ENCODE measurements at places on chromosomes 5 and 9.

DNA sequence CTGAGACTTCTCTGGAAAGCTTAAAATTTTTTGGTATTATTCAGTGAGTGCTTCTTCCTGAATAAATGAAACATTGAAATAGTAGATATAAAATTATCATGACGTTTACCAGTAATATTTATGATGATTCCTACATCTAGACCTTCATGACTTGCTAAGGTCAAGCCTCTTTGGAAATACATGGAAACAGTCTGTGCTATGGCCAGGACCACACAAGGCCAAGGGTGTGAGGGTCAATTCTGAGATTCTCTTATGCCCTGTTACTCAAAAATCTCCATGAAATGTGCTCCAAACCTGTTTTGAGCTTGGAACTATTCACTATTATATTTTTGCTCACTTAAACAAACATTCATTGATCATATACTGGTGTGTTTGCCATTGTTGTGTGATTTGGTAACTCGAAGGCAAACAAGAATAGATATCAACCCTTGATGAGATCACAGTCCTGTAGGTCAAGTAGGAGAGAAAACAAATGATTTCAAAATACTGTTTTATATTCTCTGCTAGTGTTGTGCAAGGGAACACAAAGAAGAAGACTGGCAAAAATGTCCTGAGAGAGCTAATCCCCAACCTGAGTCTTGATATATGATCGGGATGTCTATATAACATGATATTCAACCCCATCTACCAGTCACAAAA, 1254.9 kb upstream of the DMAC1 start:
- H3K4me3 ChIP-seq, result no peak overlapping the region
- no peaks in the 10 kb centered on the region for H3K27me3 ChIP-seq
- H3K4me1 ChIP-seq, result no peaks in the 10 kb centered on the region
- DNase-seq, result no peak
- H3K27ac ChIP-seq, result no peak overlapping the region

DNA sequence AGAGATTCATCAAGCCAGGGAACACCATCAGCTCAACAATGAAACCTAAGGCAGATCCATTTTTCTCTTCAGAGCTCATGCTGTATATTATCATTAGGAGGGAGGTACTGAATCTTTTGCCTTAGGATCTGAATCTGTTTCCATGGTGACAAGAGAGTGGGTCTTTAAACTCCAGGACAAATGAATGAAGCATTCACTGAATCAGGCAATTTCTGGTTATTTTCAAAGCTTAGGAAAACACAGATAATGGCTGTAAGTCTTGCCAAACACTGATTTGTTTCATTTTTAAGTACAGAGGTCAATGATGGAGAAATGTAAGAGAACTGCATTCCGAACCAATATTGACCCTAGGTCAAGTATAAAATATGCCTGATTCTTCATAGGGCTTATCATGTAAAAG, 84.9 kb downstream of the GNA14 start:
- no peaks in the 10 kb centered on the region for H3K36me3 ChIP-seq
- no peaks in the 10 kb centered on the region for H3K27me3 ChIP-seq
- H3K4me1 ChIP-seq, result no peaks in the 10 kb centered on the region
- no peak overlapping the region for H3K27ac ChIP-seq
- H3K4me3 ChIP-seq, result no peak overlapping the region

DNA sequence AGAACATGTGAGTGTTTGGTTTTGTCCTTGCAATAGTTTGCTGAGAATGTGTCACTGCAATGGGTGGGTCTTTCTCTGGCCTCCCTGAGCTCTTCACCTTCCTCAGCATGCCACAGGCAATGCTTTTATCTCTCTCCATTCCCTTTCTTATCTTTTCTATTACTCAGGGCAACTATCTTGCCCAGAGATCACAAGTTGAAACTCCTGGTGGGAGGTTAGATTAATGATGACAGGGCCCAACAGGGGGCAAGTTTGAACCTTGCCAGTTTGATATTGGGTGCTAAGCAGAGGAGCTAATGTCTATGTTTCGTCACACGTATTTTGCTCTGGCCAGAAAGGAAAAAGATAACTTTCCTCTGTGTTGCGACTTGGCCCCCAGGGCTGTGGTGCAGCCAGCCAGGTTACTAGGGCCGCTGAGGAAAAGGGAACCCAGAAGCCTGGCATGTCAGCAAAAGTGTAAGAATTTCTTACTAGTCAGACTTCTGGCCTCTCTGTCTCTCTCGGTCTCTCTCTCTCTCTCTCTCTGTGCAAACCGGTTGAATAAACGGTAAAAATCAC, 299.3 kb upstream of the POU5F2 start:
- no peak overlapping the region for H3K27ac ChIP-seq
- no peaks in the 10 kb centered on the region for H3K27me3 ChIP-seq
- no peak overlapping the region for H3K4me3 ChIP-seq
- H3K36me3 ChIP-seq, result no peaks in the 10 kb centered on the region
- no peaks in the 10 kb centered on the region for H3K4me1 ChIP-seq

DNA sequence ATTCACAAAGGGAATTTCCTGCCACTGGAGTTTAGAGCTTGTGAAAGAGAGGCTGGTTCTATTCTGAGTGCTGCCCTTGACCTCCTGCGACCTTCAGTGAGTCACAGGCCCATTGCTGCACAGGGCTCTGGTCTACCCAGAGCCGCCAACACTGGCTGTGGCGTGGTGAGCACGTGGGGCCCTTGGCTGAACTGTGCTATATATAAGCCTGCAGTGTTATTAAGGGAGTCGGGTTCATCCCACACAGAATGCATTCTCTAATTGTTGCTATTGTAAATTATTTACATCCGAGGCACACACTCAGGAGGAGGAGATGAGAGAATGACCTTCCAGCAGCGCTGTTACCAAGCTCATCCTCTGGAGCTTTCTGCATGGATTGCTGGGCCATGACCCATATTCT, 47.1 kb downstream of the BRINP1 start:
- no peak overlapping the region for H3K27ac ChIP-seq
- no peak overlapping the region for H3K4me3 ChIP-seq
- no peaks in the 10 kb centered on the region for H3K27me3 ChIP-seq
- no peak for DNase-seq
- H3K4me1 ChIP-seq, result no peaks in the 10 kb centered on the region
- no peaks in the 10 kb centered on the region for H3K36me3 ChIP-seq

DNA sequence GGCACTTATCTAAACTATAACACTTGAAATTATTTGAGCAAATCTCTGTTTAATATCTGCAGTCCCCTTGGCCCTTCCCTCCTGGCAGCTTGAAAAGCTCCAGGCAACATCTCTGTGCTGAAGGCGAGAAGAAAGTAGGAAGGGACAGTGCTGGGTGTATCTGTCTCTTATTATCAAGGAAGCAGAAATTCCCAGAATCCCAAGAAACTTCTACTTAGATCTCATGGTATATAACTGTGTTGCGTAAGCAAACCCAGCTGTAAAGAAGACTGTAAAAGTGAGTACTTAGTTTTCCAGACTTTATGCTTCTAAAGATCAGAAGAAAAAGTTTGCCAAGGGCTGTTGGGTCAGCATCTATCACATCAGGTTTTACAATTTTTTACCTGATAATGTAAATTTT, 1869.8 kb downstream of the MAT2B start:
- no peaks in the 10 kb centered on the region for H3K27me3 ChIP-seq
- H3K4me1 ChIP-seq, result no peaks in the 10 kb centered on the region
- DNase-seq, result no peak
- H3K36me3 ChIP-seq, result no peaks in the 10 kb centered on the region
- H3K27ac ChIP-seq, result no peak overlapping the region

- H3K27me3 ChIP-seq, result no peaks in the 10 kb centered on the region
- no peaks in the 10 kb centered on the region for H3K36me3 ChIP-seq
Observed at GRCh38 chr5:150783422-150783928, 4.9 kb downstream of the SMIM3 start.

- H3K27me3 ChIP-seq, result no peaks in the 10 kb centered on the region
- DNase-seq, result no peak
Observed at GRCh38 chr5:14035859-14036503, 91.5 kb upstream of the DNAH5 start.

GRCh38 chr9:34578241-34579103, 11.1 kb downstream of the CNTFR start:
- DNase-seq, result no peak
- no peaks in the 10 kb centered on the region for H3K36me3 ChIP-seq
- peaks cover 23% of the 10 kb centered on the region for H3K27me3 ChIP-seq
- H3K4me1 ChIP-seq, result peaks cover 6% of the 10 kb centered on the region
- H3K4me3 ChIP-seq, result no peak overlapping the region

- no peak overlapping the region for H3K27ac ChIP-seq
- DNase-seq, result no peak
- no peaks in the 10 kb centered on the region for H3K4me1 ChIP-seq
- no peak overlapping the region for H3K4me3 ChIP-seq
- H3K27me3 ChIP-seq, result no peaks in the 10 kb centered on the region
Observed at GRCh38 chr5:82208371-82208770, 69.8 kb downstream of the RPS23 start.

DNA sequence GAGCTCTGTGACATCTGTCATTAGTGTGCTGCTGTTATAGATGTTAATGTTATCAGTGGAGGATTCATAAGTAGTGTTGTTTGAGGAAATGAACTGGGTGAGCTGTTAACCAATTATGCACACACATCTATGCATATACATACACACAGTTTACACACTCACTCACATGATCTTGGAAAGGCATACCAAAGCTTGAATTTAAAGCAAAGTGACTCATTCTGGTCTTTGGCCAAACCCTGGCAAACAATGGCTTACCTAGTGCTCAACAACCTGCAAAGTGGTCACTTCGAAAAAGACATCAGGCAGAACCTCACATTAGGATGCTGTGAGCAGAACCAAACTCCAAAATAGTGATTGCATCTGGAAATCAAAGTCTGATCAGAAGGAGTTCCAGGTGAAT, 1037.3 kb upstream of the CDH6 start:
- no peaks in the 10 kb centered on the region for H3K4me1 ChIP-seq
- no peak overlapping the region for H3K4me3 ChIP-seq
- no peak overlapping the region for H3K27ac ChIP-seq
- H3K27me3 ChIP-seq, result no peaks in the 10 kb centered on the region
- H3K36me3 ChIP-seq, result no peaks in the 10 kb centered on the region

DNA sequence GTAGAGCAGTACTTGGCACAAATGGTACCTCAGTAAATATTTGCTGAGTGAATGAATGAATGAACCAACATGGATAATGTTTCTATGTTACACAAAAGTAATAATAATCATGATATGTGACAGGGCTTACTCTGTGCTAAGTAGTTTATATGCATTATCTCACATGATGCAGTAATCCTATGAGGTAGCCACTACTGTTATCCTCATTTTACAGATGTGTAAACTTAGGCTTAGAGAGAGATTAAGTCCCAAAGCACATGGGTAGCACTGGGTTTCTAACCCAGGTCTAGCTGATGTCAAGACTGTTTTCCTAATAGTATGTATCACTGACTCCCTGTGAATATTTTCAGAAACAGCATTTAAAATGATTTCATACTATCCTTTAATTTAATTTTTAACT, 44.1 kb upstream of the VDAC1 start:
- DNase-seq, result no peak
- H3K4me1 ChIP-seq, result peaks cover 31% of the 10 kb centered on the region
- no peaks in the 10 kb centered on the region for H3K27me3 ChIP-seq
- no peak overlapping the region for H3K4me3 ChIP-seq
- no peak overlapping the region for H3K27ac ChIP-seq

DNA sequence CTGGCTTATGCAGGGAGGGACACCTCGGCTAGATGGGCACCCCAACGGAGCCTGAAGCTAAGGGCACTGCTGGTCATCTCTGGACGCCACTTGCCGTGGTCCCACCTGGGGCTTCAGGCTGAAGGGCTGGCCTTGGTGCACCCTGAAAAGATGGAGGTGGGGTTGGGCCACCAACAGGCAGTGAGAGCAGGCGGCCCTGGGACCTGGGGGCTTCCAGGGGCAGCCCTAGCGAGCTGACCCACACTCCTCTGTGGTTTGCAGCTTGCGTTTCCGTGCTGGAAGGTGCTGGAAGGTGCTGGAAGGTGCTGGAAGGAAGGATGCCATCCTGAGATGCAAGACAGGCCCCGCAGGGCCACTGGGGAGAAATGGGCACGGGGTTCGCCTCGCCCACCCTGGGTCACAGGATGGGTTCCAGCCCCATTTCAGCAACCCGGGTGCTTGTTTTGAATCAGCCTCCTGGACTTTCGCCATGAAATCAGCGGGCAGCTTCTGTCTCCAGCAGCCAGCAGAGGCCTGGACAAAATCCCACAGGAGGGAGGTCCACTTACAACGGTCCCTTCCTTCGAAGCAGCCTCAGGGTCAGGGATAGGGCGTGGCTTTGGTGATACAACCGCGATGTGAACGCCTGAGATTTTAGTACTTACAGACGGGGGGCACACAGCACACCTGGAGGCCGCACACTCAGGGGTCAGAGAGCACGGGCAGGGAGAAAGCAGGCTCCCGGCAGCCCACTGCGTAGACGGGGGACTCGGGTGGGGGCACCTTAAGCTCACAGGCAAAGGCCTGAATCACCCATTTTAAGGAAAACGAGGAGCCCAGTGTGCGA, 303.1 kb upstream of the IRX4 start:
- no peak for DNase-seq
- no peaks in the 10 kb centered on the region for H3K36me3 ChIP-seq
- H3K4me3 ChIP-seq, result no peak overlapping the region
- H3K27ac ChIP-seq, result no peak overlapping the region
- H3K27me3 ChIP-seq, result no peaks in the 10 kb centered on the region
- H3K4me1 ChIP-seq, result no peaks in the 10 kb centered on the region

All from CD8-positive, alpha-beta memory T cell (primary cell).